ENCODE measurements at places on chromosomes 5 and 9. TPM values are rescaled to one million over a fixed set of nuclear protein-coding genes. Genes with fewer than 3 reads are reported as not detected.

- peaks cover 6% of the 10 kb centered on the region for H3K27me3 ChIP-seq
- no peak overlapping the region for H3K4me3 ChIP-seq
- H3K36me3 ChIP-seq = no peaks in the 10 kb centered on the region
- no peak overlapping the region for H3K27ac ChIP-seq
These were observed 352.2 kb downstream of the SLIT3 start for GRCh38 chr5:168948746-168949145.

GRCh38 chr5:140035881-140036280, 7.2 kb downstream of the NRG2 start:
- peaks cover 23% of the 10 kb centered on the region for H3K27me3 ChIP-seq
- H3K36me3 ChIP-seq = no peaks in the 10 kb centered on the region
- no peak overlapping the region for H3K4me3 ChIP-seq
- no peak overlapping the region for H3K27ac ChIP-seq
- H3K4me1 ChIP-seq = peaks cover 13% of the 10 kb centered on the region
- no peak for DNase-seq

Gene TMC1
- 0.28 TPM for total RNA-seq

Gene PGM5
- not detected for total RNA-seq
